A549 treated with AZD2906 at 1 μM for 4 hours (cell line): ENCODE measurements at places on chromosomes 1 and 21. TPM values are rescaled to one million over a fixed set of nuclear protein-coding genes. Genes with fewer than 3 reads are reported as not detected.

Gene HAPLN2
- total RNA-seq = 0.13 to 0.29 TPM (median 0.20 TPM) in 4 of 5 replicates, not detected in the other

Gene TTC24
- total RNA-seq = not detected in 5 replicates

Gene IL19
- total RNA-seq = 0.08 to 0.11 TPM (median 0.09 TPM) in 3 of 5 replicates, not detected in the others

Gene ZNF695
- total RNA-seq = 2.0 to 3.1 TPM (median 2.4 TPM) in 5 replicates

Gene CD1E
- total RNA-seq = not detected in 5 replicates

Gene C1orf226
- total RNA-seq = 0.79 to 1.1 TPM (median 0.86 TPM) in 5 replicates

Gene ARHGEF10L
- total RNA-seq = 5.6 to 7.2 TPM (median 6.7 TPM) in 5 replicates

Gene ASCL5
- total RNA-seq = 0.08 to 0.16 TPM (median 0.09 TPM) in 5 replicates

Gene OTUD3
- 2.5 to 2.8 TPM (median 2.6 TPM) in 5 replicates for total RNA-seq

Gene ETV3L
- total RNA-seq = not detected in 5 replicates

Gene C1orf53
- 4.5 to 8.5 TPM (median 6.8 TPM) in 5 replicates for total RNA-seq

Gene XCL1
- total RNA-seq = not detected in 5 replicates

Gene CSRP1
- total RNA-seq = 364 to 621 TPM (median 381 TPM) in 5 replicates

Gene OR2T2
- total RNA-seq = not detected in 5 replicates

Gene ARL8A
- 43.5 to 56.3 TPM (median 51.2 TPM) in 5 replicates for total RNA-seq

Gene PFKL
- 39.8 to 67.9 TPM (median 50.6 TPM) in 5 replicates for total RNA-seq

Gene TACSTD2
- not detected in 5 replicates for total RNA-seq

Gene KRTAP20-2
- not detected in 5 replicates for total RNA-seq

Gene PGLYRP3
- total RNA-seq = not detected in 5 replicates
